Stimulated activated CD8-positive, alpha-beta memory T cell treated with anti-CD3 and anti-CD28 coated beads, Interleukin-7, amount 100 ng/mL, for 1 hour (primary cell): ENCODE measurements at places on chromosomes 13 and 19.

GRCh38 chr19:54147676-54148075, 10.1 kb downstream of the CNOT3 start:
- no peak for DNase-seq

DNA sequence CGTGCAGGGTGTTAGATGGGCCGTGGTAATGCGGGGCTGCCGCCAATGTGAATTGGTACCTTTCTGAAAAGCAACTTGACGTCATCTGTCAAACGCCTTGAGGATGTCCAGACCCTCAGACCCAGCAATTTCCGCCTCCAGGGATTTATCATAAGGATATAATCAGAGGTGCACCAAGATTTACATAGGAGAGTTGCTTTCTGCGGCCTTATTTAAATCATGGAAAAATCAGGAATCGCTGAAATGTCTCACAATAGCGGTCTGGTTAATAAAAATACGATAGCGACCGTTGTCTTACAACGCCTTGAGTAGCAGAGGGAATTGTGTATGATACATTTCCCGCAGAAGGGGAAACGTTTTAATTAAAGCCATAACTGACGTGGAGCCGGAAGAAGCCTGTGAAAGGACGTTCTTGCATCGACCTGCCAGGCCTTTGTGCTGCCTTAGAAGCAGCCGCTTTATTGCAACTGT, 32.3 kb upstream of the NDUFS7 start:
- no peak for DNase-seq

GRCh38 chr19:38389101-38389925, 816 bp downstream of the SPRED3 start:
- no peak for DNase-seq

GRCh38 chr19:31185261-31185660, 164.0 kb downstream of the TSHZ3 start:
- DNase-seq: no peak

- no peak for DNase-seq
Observed at GRCh38 chr19:23287620-23288019, 37.4 kb upstream of the ZNF724 start.

DNA sequence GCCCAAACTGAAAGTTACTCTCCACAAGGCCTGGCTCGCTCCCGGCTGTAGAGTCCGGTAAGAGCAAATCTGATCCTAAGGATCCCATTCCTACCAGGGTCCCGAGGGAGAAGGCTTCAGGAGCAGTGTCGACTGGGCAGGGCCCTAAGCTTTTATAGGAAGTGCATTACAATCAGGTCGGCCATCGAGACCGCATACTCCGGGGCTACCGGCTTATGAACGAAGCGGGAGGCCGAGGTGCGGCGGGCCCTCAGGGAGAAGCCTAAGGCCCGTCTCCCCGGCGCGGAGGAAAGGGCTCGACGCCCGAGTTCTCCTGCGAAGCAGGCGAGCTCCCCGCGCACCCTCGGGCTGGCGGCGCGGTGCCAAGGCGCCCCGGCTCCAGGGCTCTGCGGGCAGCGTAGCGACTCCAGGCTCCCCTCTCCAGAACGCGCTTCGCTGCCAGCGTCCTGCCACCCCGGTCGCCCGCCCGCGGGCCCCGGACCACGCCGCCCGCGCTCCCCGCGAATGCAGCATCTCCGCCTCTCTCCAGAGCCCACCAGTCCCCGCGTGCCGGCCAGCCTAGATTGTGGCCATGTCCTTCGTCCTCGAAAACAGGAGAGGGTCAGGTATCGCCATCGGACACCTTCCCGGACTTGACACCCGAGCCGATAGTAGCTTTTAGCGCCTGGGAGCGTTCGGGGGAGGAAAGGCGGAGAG, 1.4 kb downstream of the EFNB2 start:
- no peak for DNase-seq
